Immature natural killer cell (primary cell): ENCODE measurements at places on chromosomes 5 and 9.

GRCh38 chr5:10757043-10757442 is 4.0 kb downstream of the DAP start:
- DNase-seq, result no peak

GRCh38 chr5:145178641-145179523 is 656.3 kb downstream of the PRELID2 start:
- no peak for DNase-seq

DNA sequence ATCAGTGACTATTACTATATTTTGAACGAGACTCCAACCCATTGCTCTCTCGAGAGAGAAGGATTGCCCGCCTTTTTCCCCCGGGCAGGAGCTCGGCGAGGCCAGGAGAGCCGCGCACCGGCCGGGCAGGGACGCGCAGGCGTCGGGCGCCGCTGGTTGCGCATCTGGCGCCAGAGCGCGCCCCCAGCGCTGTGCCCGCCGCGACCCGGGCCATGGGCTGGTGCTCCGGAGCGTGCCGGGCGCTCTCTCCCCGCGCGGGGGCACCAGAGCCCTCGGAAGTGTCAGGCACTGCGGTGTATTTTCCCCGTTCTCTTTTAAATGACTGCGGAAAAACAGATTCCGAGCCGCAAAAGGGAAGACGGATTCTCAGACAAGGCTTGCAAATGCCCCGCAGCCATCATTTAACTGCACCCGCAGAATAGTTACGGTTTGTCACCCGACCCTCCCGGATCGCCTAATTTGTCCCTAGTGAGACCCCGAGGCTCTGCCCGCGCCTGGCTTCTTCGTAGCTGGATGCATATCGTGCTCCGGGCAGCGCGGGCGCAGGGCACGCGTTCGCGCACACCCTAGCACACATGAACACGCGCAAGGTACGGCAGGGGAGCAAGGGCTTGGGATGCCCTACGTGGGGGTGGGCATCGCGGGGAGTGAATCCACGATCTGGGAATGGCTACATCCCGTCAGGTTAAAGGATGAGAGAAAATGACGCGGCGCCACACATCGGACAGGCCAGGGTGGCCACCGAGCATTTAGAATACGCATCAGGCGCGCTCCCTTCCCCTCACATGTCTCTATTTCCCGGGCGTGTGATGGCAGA is 1.1 kb upstream of the NTRK2 start:
- DNase-seq, result no peak

- DNase-seq, result no peak
Measured at GRCh38 chr5:116864838-116865190, 290.2 kb upstream of the SEMA6A start.

GRCh38 chr9:121498487-121499176 is 1.0 kb downstream of the GGTA1 start:
- no peak for DNase-seq

DNA sequence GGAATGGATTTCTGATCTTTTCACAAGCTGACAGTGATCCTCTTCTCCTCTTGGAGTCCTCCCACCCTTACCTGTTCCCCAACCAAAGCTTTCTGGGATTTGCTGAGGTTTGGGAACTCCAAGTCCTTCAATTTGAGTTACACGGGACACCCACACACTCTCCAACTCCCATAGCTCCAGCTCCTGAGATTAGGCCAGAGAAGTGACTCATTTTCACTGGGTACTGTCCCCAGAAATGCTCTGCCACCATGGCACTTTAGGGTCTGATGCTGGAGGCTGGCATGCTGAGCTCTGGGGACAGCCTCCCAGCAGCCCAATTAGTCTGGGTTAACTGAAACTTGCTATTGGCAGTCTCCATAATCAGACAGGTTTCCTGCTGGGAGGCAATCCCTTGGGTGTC is 14.0 kb upstream of the HRCT1 start:
- no peak for DNase-seq

- DNase-seq, result no peak
Measured at GRCh38 chr9:94907264-94907936, 180.9 kb downstream of the AOPEP start.

GRCh38 chr5:173853370-173854131 is 34.6 kb upstream of the CPEB4 start:
- no peak for DNase-seq

- DNase-seq, result no peak
Measured at GRCh38 chr9:13020146-13021040, 245.6 kb downstream of the LURAP1L start.

DNA sequence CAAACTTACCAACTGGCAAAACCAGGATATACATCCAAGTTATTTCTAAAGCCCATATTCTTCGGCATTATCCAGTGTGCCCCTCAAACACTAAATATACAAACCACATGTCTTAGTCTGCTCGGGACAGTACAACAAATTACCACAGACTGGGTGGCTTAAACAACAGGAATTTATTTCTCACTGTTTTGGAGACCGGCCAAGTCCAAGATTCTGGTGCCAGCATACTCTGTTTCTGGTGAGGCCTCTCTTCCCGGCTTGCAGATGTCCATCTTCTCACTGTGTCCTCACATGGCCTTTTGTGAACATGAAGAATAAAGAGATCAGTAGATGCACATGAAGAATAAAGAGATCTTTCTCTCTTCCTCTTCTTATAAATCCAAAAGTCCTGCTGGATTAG is 12.9 kb upstream of the SLCO6A1 start:
- no peak for DNase-seq

- no peak for DNase-seq
Measured at GRCh38 chr9:69056191-69056815, 20.8 kb downstream of the FXN start.

DNA sequence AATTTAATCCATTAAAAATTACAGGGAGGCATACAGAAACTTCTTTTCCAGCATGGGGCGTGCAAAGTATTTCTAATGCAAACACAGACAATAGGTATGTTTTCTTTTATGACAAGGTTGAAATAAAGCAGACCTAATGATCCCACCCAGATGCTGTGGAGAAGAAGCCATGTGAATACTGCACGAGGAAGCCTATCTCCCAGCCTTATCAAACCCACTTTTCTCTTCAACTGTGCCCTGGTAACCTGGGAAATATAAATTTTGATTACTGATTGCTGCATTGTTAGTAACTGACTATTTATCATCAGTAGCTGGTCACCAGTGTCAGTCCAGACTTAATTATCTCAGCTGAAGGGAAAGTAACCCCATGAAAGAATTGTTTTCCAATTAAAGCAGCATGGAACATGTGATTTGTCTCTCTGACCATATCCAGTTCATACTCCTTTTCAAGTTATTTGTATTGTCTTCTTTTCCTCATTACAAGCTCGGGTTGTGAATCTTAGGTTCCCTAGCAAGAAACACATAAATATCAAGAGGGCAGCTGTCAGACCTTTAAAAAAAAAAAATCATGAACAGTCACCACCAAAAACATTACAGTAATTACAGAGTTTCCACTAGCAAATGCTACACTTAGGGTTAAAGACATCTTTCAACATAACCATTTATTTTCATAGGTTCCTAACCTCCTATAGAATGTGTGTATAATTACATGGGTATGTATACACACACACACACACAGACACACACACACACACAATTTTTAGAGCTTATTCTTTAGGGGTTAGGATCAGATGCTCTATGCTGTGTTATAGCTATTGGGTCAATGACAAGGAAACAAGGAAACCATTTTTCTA is 50.3 kb downstream of the SEMA6A start:
- no peak for DNase-seq

DNA sequence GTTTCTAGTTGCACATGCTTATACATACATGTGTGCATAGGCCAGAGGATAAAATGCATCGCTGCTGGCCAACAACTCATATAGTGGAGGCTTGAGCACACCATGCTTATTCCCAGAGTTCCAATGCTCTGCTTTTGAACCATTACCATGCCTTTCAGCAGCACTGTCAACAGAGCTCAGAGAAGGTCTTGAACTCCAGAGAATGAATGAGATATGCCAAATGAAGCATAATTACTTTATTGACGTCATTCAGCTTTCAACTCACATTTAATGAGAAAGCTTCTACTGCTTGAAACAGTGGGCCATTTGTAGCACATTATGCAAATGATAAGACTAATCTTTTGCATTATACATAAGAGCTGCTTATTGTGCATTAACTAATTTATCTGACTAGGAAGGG is 765.3 kb upstream of the GRAMD2B start:
- no peak for DNase-seq

- no peak for DNase-seq
Measured at GRCh38 chr9:135413461-135413860, 66.1 kb upstream of the PPP1R26 start.

GRCh38 chr9:24602693-24603352 is 57.1 kb upstream of the IZUMO3 start:
- no peak for DNase-seq

GRCh38 chr9:138043411-138044345 is 166.1 kb downstream of the CACNA1B start:
- no peak for DNase-seq

DNA sequence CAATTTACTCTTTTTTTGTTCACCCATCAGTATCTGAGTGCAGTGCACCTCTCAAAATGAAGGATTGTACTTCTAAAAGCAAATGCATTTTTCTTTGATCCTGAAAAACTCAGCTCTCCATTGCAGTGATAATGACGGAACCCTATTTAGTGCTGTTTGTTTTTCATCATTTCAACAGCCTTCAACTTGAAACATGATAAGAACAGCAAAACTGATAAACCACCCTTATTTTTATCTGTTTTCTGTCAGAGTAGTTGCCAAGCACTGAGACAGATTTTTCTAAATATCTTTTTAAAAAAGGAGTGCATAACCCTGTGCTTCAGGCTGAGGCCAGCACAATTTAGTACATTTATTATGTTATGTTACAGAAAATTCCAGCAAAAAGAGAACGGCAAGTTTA is 549.8 kb upstream of the DMAC1 start:
- no peak for DNase-seq

DNA sequence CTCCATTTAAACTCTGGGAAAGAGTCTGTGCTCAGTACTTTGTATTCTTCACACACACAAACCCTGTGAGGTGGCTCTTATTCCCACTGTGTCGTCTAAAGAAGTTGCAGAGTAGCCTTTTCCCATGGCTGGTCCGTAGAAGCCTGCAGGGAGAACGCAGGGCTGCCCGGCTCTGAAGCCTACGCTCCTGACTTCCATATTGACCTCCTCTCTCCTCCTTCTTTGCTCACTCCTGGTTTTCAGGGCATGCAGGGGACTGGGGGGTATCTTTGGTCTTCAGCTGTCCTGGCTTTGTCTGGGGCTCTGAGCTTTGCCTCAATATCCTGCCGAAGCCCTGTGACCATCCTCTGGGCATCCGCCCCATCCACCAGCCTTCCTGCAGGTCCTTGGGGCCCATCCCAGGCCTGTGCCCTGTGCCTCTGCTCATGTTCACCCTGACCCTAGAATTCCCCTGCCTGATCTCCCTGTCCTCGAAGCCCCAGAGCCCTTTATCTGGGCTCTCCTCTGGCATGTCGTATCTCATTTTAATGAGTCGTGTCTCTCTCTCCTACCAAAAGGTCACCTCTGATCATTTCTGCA is 83.8 kb upstream of the FSTL4 start:
- no peak for DNase-seq

GRCh38 chr5:178796165-178796945 is 63.4 kb upstream of the ZNF354B start:
- DNase-seq, result no peak

DNA sequence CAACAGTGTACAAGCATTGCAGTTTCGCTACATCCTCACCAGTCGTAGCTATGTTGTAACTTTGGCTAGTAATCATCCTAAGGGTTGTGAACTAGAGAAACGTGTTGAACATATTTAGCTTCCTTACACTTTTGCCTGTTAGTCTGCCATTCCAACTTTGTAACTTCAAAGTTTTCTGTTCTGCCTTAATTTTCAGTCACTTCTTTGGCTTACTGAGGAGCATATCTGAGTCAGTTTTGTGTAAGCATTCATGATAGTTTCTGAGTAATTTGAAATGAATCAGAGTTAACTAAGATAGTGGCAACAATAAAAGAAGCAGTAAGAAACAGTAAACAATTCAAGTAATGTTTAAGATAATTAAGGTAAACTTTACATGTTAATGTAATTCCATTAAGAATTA is 58.9 kb upstream of the MCCC2 start:
- no peak for DNase-seq

DNA sequence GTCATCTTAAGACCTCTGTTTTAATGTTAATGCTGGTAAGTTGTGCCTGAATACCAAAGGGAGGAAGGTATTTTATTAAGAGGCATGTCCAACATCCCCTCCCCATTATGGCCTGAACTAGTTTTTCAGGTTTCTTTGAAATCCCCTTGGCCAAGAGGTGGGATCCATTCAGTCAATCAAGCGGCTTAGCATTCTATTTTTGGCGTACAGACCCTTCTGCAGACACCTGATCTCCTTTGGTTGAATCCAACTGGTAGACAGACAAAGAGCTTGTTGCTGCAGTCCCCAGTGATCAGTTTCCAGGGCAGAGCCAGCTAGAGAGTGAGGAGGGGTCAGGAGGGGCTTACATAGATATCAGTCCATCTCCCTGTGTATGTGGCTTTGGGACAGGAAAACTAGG is 7.9 kb upstream of the KCNMB1 start:
- DNase-seq, result no peak

- no peak for DNase-seq
Measured at GRCh38 chr5:159752622-159753275, 163.5 kb upstream of the ADRA1B start.

- DNase-seq, result no peak
Measured at GRCh38 chr9:132888151-132888550, 9.5 kb downstream of the SPACA9 start.

- DNase-seq, result peak; percentile 36
Measured at GRCh38 chr5:100667161-100667630, 132.0 kb downstream of the FAM174A start.

DNA sequence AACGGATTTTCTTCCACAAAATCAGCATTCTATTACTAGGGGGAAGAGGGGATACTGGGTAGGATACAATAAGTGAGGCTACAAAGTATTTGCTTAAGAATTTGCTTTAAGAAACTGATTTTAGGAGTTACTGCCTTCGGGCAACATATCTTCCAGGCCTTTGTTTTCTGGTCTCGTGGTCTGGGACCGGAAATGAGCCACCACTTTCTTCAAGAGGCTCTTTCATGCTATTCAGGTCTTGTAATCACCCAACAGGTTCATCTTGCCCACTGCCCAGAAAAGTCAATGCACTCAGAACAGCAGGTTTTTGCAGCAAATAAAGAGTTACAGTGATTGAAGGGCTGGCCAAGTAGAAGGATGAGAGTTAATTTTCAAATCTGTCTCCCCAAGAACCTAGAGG is 6.6 kb upstream of the AOPEP start:
- no peak for DNase-seq

- no peak for DNase-seq
Measured at GRCh38 chr9:27445688-27446087, 78.4 kb upstream of the IFNK start.

GRCh38 chr5:154418344-154418820 is 27.4 kb upstream of the SAP30L start:
- DNase-seq, result no peak
